Left kidney (tissue), 8 donors: ENCODE measurements at places on chromosomes 2 and 18.

DNA sequence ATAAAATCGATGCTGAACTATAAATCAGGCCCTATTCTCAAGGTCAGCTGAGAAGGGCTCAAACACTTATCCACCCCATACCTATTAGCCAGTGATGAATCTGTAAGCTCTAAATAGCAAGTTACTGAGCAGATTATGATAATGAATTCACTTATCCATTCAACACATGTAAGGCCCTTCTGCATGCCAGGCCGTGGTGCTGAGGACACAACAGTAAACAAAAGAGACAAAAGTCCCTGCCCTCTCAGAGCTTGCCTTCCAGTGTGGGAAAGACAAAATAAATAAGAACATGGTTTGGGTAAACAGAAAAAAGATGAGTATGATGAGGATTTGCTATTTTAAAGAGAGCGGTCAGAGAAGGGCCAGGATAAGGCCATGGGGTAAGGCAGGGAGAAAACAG, 11.7 kb downstream of the TTC32 start:
- DNase-seq: no peak

DNA sequence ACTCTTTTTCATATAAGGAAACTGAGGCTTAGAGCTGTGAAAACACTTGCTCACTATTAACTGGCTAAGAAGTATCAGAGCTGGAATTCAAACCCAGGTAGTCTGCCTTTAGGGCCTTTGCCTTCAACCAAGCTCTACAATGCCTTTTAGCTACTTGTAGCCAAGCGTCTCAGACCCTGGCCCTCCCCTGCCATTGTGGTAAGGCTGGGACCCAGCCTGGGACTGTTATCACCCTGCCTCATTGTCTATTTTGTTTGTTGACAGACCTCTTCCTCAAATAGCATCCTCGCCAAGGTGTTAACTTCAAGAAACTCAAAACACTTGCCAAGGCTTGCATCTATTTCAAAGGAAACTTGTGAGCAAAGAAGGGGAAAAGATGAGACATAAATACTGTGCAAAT, 76.7 kb upstream of the CD28 start:
- no peak for DNase-seq

GRCh38 chr18:2987876-2988790, 24.8 kb downstream of the LPIN2 start:
- no peak for DNase-seq

DNA sequence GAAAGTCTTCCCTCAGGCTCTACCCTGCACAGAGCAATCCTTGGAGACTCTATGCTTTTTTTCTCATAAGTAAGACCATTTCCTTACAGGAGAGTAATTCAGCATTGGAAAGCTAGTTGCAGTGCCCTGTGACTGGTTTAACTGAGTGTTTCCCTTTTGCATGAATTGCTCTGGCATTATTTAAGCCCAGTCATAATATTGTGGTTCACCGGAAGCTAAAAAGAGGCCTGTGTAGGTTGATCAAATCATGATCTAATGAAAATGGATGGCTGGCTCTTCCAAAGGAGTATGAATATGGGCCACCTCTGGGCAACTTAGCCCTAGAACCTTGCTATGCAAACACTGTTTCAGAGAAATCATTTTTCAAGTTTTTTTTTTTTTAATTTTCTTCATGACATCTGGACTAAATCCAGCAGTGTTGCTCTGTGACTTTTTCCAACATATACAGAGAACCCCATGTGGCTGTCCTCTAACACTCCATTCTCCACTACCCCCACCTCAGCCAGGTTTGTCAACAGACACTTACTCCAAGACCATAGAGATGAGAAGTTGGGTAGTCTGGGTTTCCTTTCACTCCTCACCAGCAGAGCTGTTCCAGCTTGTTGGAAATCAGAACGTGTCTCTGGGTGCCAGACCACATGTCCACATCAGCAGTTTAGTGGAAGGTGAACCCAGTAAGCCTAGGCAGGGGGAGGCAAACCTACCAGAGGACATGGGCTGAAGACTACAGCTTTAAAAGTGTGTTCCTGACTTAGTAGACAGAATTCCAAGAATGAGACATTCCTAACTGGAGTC, 175.2 kb upstream of the SLC14A2 start:
- DNase-seq: no peak

DNA sequence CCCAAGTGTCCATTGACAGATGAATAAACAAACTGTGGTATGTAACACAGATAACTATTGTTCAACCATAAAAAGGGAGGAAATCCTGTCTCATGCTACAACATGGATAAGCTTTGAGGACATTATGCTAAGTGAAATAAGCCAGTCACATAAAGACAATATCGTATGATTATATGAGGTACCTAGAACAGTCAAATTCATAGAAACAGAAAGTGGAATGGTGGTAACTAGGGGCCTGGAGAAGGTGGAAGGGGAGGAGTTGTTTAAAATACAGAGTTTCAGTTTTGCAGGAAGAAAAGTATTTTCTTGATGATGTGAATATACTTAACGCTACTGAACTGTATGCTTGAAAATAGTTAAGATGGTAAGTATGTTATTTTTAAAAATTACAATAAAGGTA, 304.6 kb upstream of the CXCR4 start:
- DNase-seq: no peak

- no peak for DNase-seq
These were observed 46.2 kb downstream of the MEIS1 start for GRCh38 chr2:66481100-66481549.

DNA sequence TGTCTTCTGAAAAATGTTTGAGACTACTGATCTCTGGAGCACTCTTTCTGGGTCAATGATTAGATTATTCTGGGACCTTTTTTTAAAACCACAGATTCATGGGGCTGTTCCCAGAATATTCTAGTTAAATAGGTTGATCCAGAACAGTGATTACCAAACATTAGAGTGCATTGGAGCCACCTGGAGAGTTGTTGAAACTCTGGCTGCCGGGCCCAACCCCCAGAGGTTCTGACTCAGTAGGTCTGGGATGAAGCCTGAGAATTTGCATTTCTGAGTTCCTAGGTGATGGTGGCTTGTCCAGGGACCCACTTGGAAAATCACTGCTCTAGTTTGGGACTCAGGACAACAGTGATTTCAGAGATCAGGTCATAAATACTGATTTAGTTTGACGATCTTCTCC, 197.3 kb downstream of the PTPRM start:
- no peak for DNase-seq

DNA sequence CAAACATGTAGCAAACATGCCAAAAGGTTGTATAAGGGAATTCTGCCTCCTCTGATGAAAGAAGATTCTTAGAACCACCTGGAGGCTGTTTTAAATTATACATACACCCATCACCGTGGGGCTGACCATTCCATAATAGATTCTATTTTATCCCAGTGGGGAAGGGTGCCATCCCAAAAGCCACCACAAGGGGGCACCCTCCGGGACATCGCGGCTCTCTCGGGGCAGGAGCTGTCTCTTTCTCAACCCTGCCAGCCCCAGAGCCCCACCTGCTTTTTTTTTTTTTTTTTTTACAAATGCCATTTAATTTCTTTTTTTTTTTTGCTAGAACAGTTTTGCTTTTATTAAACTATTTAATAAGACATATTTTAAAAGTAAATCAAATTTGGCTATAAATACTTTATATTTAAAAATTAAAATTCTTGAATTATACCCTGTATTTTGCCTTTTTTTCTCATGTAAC, 8.6 kb upstream of the MTCL1 start:
- DNase-seq: no peak

GRCh38 chr2:65045651-65046050, 10.6 kb upstream of the CEP68 start:
- no peak for DNase-seq

- peak; percentile 15 for DNase-seq
These were observed 49.6 kb upstream of the SLC5A7 start for GRCh38 chr2:107936433-107937359.

GRCh38 chr18:63421514-63421913, 762 bp downstream of the VPS4B start:
- DNase-seq: no peak

GRCh38 chr2:133362061-133362476, 206.2 kb downstream of the NCKAP5 start:
- DNase-seq: no peak

GRCh38 chr2:145321344-145321743, 801.4 kb upstream of the ZEB2 start:
- no peak for DNase-seq

DNA sequence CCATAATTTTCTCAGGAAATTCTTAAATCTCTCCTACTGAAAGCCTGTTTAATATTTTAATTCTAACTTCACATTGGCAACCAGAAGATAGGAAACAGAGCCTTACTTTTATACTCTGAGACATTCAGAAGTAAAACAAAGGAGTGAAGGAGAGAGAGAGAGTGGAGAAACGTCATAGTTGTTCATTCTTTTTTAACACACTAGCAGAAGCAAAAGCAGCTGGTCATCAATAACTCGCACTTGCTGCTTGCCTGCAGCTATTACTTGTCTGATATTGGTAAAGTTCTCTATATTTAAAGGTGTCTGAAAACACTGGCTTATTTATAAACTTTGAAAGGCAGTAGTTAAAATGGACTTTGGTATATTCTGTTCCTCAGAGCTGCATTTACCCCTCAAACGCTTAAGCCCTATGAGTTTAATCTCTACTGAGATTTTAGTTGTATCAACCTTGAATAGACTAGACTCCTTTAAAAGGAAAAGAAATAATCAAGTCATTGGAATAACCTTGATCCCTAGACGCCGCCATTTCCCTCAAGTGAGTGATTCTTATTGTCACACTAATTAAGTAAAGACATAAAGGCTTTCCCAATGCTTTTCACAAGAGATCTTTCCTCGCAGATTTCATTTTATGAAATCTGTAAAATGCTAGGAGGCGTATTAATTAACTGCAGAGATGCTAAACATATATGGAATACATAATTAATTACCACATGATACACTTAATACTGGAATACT, 182.0 kb downstream of the PID1 start:
- no peak for DNase-seq

DNA sequence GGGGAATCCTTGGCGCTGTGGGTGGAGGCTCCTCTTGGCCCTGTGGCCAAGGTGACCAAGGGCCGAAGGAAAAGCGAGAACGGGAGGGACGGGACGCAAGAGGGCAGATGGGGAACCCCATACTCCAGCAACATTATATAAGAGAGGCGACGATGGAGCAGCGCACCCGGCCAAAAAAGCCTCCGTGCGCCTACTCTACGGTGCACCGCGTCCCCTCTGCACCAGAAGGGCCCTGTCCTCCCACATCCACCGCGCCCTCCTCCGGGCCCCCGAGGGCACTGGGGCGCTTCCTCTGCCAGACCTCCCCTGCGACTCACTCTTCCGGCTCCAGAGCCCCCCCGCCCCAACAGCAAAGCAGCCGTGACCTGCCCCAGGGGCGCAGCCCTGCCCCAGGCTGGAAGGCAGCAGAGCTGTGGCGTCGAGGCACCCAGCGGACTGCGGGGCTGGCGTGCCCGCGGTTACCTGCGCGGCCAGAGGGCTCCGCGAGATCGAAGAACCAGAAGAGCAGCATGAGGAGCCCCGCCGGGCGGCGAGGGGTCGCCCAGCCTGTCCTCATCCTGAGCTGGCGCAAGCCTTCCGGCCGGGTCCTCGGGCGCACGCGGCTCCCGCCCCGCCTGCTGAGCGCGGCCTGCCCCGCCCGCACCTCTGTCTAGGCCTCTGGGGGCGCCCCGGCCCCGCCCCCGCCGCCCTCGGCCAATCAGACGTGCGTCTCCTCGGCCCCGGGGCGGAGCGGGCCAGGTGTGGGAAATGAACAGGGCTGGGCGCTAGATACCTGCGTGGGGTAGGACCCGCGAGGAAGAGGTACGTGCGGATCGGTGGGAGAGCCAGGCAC, 106.3 kb upstream of the CD302 start:
- DNase-seq: peak; percentile 39

- no peak for DNase-seq
These were observed 747.7 kb downstream of the NRXN1 start for GRCh38 chr2:50284188-50284587.

GRCh38 chr2:240326246-240326645, 109.2 kb upstream of the GPC1 start:
- DNase-seq: no peak

- DNase-seq: peak; percentile 57
These were observed 480.1 kb upstream of the TCF4 start for GRCh38 chr18:56067969-56068671.

GRCh38 chr2:109663721-109664120, 49.6 kb downstream of the SOWAHC start:
- DNase-seq: no peak

DNA sequence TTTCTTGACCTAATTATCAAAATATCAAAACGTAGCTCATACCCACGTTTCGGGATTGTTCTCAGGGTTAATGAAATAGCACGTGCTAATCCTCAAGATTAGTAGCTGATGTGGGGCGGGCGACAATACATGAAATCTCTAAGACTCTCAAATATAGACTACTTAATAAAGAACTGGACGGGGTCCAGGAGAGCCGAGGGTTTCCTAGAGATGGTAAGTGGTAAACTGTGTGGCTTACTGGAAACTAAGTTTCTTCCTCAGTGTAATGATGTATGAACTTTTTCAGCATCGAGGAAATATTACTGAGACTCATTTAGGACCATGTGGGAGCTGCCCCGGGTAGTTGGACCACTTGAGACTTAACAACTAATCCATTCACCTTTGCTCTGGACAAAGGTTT, 453.3 kb upstream of the SALL3 start:
- DNase-seq: no peak

- DNase-seq: no peak
These were observed 5.5 kb downstream of the COL6A3 start for GRCh38 chr2:237408335-237409000.

- DNase-seq: no peak
These were observed 129.0 kb downstream of the NCK2 start for GRCh38 chr2:105873721-105874120.

GRCh38 chr2:38765149-38765548, 12.9 kb upstream of the GEMIN6 start:
- no peak for DNase-seq

- DNase-seq: no peak
These were observed 24.6 kb downstream of the RTN4 start for GRCh38 chr2:55025627-55026026.

DNA sequence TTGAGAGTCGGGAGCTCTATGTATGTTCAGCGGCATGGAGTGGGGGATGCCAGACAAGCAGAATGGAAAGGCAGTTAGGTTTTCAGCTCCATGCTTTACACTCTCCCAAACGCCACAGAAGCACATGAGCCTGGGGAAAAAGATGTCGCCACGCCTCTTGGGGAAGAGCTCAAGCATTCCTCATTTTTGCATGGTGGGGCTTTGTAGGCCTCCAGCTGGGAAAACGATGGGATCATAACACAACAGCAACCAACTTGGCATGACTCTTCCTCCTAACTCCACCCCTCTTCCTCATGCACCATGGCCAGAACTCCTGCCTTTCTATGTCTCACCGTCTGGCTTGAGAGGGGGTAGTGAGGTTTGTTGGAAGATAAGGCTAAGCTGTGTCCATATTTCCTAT, 102.6 kb downstream of the PAX3 start:
- DNase-seq: no peak

DNA sequence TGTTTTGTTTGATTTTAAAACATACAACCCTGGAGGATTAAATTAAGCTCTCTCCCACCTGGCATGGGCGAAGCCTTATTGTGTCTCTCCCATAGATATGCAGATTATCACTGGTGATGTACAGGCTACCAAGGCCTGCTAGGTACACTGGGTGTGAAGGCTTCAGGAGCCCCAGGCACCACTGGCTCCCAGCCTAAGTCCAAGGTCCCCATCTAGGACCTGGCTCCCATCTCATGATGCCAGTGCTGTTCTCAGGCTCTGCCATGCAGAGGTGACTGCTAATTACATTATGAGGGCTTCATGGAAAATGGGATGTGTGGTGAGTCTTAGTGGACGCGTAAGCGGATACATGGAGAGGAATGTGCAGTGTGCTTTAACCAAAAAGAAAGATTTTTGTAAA, 201.2 kb upstream of the KLHL29 start:
- no peak for DNase-seq
